Effector memory CD8-positive, alpha-beta T cell (primary cell): ENCODE measurements at places on chromosomes 2 and 18.

DNA sequence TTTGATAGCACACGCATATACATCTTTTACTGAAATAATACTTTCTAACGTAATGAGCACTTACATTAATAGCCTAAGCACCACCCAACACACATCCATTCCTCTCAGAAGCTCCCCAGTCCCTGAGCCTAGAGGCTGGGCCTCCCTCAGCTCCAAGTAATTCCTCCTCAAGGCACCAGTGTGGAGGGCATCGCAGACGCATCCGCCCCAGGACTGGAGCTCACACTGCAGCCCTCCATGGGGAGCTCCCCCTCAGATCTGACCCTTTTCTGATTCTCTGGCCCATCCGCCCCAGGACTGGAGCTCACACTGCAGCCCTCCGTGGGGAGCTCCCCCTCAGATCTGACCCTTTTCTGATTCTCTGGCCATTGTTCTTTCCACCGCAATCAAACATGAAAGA is 60.4 kb upstream of the SNTG2 start:
- no peak for DNase-seq

GRCh38 chr2:232974396-232974795 is 38.7 kb downstream of the NGEF start:
- DNase-seq, result no peak

DNA sequence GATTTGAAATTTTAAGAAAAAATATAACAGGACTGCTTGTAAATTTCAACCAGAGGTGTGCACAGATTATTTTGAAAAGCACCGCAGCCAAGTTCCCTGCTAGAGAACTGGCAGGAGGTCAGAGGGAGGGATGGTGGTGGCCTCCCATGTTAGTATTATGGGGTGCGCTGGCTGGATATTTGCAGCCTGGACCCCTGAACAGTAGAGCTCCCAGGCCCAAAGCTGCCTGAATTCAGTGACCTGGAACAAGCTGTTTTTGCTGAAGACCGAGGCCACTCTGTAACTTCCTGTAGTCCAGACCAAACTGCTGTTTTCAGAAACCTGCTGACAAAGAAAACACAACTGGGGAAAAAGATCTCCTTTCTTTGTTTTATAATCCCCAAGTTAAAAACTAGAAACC is 314.3 kb downstream of the TNS1 start:
- no peak for DNase-seq

DNA sequence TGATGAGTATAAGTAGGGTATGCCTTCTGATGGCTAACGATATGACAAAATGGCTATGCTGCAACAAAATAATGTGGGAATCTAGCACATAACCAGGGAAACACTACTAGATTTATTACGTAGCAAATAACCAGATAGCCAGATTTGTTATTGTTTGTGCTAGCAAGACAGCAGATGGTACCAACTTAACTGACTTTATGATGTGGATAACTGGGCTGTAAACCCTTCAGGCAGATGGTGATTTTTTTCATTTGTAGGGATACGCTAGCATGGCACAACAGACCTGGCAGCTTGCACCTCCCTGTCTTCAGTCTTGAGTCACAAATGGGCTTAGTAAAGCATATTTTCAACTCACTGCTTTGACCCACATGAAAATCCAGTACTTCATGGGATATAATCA is 48.7 kb downstream of the PRELID3A start:
- no peak for DNase-seq

GRCh38 chr2:1910592-1911246 is 166.4 kb upstream of the PXDN start:
- DNase-seq, result no peak

- DNase-seq, result no peak
These were observed 483.5 kb upstream of the SLC8A1 start for GRCh38 chr2:40935349-40935748.

DNA sequence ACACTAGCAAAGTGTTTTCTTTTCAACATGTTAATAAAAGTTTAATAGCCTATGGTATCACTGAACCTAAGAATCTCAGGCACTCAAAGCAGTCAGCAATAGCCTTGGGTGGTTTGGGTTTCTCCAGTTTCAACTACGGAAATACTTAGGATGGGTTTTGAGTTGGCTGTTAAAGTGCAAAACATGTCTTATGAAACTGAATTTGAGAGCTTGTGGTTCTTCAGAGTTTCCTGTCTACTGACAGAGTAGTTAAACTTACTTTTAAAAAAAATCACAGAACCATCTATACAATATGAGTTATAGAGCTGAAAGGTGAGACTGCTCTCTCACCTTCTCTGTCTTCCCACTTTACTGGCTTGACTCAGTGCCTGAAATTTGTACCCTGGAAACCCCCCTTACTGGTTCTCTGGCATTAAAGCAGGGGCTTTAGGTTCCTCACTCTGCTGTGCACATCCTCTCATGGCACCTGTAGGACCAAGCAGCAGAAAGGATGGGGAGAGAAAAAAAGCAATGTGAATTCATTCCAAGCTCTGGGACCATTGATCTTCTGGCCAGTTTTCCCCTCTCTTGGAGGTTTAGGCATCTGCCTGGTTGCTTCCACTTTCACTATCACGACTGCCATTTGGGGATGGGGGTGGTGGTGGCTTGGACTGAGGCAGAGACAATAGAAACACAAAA is 18.1 kb downstream of the CCDC141 start:
- DNase-seq, result no peak

GRCh38 chr2:44168681-44169154 is at the start of gene PPM1B:
Gene PPM1B, plus strand, starts transcription at chr2:44168875. Its CDS starts 32,325 bp downstream, at chr2:44201200.
- DNase-seq, result peak; percentile 99

GRCh38 chr2:146730882-146731281 is 1113.9 kb upstream of the ACVR2A start:
- DNase-seq, result no peak

GRCh38 chr2:99297994-99298393 is 3.0 kb downstream of the LYG1 start:
- no peak for DNase-seq

- DNase-seq, result no peak
These were observed 13.2 kb downstream of the MROH2A start for GRCh38 chr2:233791151-233791882.

GRCh38 chr2:64639691-64640090 is 14.0 kb downstream of the SERTAD2 start:
- DNase-seq, result no peak

- DNase-seq, result no peak
These were observed 639.6 kb downstream of the IRS1 start for GRCh38 chr2:226159875-226160479.
